ENCODE measurements at places on chromosomes 12 and 14.
A peak's percentile ranks its signal among the peaks of the same experiment; 100 is the strongest.

DNA sequence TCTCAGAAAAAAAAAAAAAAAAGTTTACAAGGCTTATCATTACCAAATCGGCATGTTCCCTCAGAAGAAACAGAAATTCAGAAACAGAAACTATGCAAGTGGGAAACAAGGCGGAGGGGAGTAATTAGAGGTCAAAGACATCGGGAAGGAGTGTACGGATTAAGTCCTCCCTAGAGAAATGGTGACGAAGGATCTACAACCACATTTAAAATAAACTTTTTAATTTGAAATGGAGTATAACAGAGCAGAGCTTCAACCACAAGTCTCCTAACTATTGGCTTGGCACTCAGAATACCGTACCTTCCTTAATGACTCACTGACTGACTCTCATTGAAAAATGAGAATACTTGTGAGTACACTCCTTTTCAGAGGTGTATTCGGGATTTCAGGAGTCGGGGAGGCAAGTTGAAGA is 908 bp downstream of the ENTPD5 start:
- H3K27me3 ChIP-seq = no peaks in the 10 kb centered on the region
- peaks cover 6% of the 10 kb centered on the region for H3K36me3 ChIP-seq
- peak overlapping the region; percentile 98 for H3K4me3 ChIP-seq
- peaks cover 5% of the 10 kb centered on the region for H3K4me1 ChIP-seq
- no peak for DNase-seq
- H3K27ac ChIP-seq = peak overlapping the region; percentile 99

GRCh38 chr12:15265875-15266274 is 44.7 kb upstream of the RERG start:
- H3K36me3 ChIP-seq = no peaks in the 10 kb centered on the region
- no peaks in the 10 kb centered on the region for H3K27me3 ChIP-seq
- no peaks in the 10 kb centered on the region for H3K4me1 ChIP-seq
- no peak for DNase-seq
- no peak overlapping the region for H3K27ac ChIP-seq
- H3K4me3 ChIP-seq = no peak overlapping the region

GRCh38 chr14:90795744-90796143 is 20.5 kb downstream of the TTC7B start:
- DNase-seq = no peak
- H3K4me1 ChIP-seq = peaks cover 13% of the 10 kb centered on the region
- H3K4me3 ChIP-seq = no peak overlapping the region
- H3K27me3 ChIP-seq = no peaks in the 10 kb centered on the region
- no peaks in the 10 kb centered on the region for H3K36me3 ChIP-seq
- H3K27ac ChIP-seq = no peak overlapping the region

GRCh38 chr14:54354968-54355641 is 41.7 kb upstream of the CDKN3 start:
- no peaks in the 10 kb centered on the region for H3K27me3 ChIP-seq
- H3K4me1 ChIP-seq = peaks cover 4% of the 10 kb centered on the region
- no peak for DNase-seq

GRCh38 chr12:31387011-31387410 is 61.1 kb upstream of the SINHCAF start:
- no peaks in the 10 kb centered on the region for H3K4me1 ChIP-seq
- H3K4me3 ChIP-seq = no peak overlapping the region
- H3K27ac ChIP-seq = no peak overlapping the region

DNA sequence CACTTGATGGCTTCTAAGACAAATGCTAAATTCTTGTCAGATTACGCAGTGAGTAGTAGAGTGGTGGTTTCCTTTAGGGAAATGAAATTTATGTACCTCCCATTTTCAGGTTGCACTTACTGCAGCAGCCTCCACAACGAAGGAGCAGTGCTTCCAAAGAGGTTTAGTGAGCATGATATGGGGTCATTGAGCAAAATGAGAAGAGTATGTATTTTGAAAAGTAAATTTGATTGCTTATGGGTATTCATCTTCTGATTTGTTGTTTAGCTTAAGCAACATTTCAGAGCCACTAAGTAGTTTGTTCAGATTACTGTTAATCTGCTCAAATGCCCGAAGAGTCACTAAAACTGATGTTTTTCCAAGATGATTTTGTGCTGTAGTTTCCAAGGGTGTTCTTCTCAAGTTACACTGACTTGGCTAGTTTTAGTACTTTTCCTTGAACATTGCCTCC is 493.6 kb downstream of the PCNX1 start:
- no peaks in the 10 kb centered on the region for H3K27me3 ChIP-seq
- H3K4me1 ChIP-seq = no peaks in the 10 kb centered on the region
- no peaks in the 10 kb centered on the region for H3K36me3 ChIP-seq
- DNase-seq = no peak
- H3K4me3 ChIP-seq = no peak overlapping the region

- H3K4me3 ChIP-seq = no peak overlapping the region
- no peaks in the 10 kb centered on the region for H3K27me3 ChIP-seq
- H3K4me1 ChIP-seq = peaks cover 6% of the 10 kb centered on the region
These were observed 20.6 kb downstream of the ARMH4 start for GRCh38 chr14:58131386-58131785.

DNA sequence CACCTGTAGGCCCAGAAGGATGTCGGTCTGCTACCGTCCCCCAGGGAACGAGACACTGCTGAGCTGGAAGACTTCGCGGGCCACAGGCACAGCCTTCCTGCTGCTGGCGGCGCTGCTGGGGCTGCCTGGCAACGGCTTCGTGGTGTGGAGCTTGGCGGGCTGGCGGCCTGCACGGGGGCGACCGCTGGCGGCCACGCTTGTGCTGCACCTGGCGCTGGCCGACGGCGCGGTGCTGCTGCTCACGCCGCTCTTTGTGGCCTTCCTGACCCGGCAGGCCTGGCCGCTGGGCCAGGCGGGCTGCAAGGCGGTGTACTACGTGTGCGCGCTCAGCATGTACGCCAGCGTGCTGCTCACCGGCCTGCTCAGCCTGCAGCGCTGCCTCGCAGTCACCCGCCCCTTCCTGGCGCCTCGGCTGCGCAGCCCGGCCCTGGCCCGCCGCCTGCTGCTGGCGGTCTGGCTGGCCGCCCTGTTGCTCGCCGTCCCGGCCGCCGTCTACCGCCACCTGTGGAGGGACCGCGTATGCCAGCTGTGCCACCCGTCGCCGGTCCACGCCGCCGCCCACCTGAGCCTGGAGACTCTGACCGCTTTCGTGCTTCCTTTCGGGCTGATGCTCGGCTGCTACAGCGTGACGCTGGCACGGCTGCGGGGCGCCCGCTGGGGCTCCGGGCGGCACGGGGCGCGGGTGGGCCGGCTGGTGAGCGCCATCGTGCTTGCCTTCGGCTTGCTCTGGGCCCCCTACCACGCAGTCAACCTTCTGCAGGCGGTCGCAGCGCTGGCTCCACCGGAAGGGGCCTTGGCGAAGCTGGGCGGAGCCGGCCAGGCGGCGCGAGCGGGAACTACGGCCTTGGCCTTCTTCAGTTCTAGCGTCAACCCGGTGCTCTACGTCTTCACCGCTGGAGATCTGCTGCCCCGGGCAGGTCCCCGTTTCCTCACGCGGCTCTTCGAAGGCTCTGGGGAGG is at the start of gene LTB4R:
Gene LTB4R, plus strand, starts transcription at position 857 of the 959 bp plus-strand sequence. CDS start 4,150 bp downstream, outside the sequence.
- DNase-seq = peak; percentile 83
- H3K27me3 ChIP-seq = no peaks in the 10 kb centered on the region
- peaks cover 7% of the 10 kb centered on the region for H3K36me3 ChIP-seq
- peaks cover 46% of the 10 kb centered on the region for H3K4me1 ChIP-seq
- H3K27ac ChIP-seq = peak within 1 kb of the TSS; percentile 96

- no peaks in the 10 kb centered on the region for H3K27me3 ChIP-seq
- peak overlapping the region; percentile 9 for H3K27ac ChIP-seq
- no peak overlapping the region for H3K4me3 ChIP-seq
- peaks cover 24% of the 10 kb centered on the region for H3K4me1 ChIP-seq
- no peaks in the 10 kb centered on the region for H3K36me3 ChIP-seq
- no peak for DNase-seq
These were observed 27.4 kb downstream of the PCNX1 start for GRCh38 chr14:70934502-70935134.

DNA sequence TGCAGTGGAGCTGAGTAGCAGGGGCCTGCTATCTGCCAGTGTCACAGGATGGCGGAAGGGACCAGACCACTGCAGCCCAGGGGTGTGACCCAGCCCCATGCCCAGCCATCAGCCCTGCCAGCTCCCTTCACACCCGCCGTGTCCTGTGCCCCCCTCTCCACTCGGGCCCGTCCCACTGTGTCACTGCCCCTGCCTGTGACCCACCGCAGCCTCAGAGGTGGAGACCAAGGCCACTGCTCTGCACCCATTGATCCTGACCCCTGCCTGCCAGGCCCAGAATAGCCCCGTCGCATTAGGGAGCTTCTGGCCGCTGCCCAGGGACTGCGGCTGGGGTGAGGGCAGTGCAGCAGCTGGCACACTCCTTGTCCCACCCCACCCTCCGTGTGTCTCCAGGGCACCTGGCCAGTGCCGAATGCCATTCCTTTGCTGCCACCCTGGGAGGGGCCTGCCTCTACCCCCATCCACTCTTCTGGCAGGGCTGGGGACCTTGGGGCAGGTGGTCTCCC is 2.1 kb upstream of the CRIP2 start:
- H3K27ac ChIP-seq = peak overlapping the region; percentile 100
- peaks cover 9% of the 10 kb centered on the region for H3K36me3 ChIP-seq
- H3K4me3 ChIP-seq = peak overlapping the region; percentile 68
- H3K4me1 ChIP-seq = peaks cover 77% of the 10 kb centered on the region

GRCh38 chr14:22478670-22479069 is 110.4 kb downstream of the DAD1 start:
- peak; percentile 53 for DNase-seq
- peaks cover 31% of the 10 kb centered on the region for H3K4me1 ChIP-seq
- no peaks in the 10 kb centered on the region for H3K27me3 ChIP-seq
- H3K36me3 ChIP-seq = no peaks in the 10 kb centered on the region
- no peak overlapping the region for H3K27ac ChIP-seq

- DNase-seq = no peak
- peaks cover 9% of the 10 kb centered on the region for H3K4me1 ChIP-seq
- no peaks in the 10 kb centered on the region for H3K27me3 ChIP-seq
- H3K27ac ChIP-seq = no peak overlapping the region
These were observed 5.0 kb upstream of the SRSF9 start for GRCh38 chr12:120474616-120474960.

- no peak for DNase-seq
- H3K4me1 ChIP-seq = no peaks in the 10 kb centered on the region
- no peaks in the 10 kb centered on the region for H3K36me3 ChIP-seq
- H3K27me3 ChIP-seq = peaks cover 27% of the 10 kb centered on the region
These were observed 5.9 kb downstream of the NGB start for GRCh38 chr14:77265187-77265515.

DNA sequence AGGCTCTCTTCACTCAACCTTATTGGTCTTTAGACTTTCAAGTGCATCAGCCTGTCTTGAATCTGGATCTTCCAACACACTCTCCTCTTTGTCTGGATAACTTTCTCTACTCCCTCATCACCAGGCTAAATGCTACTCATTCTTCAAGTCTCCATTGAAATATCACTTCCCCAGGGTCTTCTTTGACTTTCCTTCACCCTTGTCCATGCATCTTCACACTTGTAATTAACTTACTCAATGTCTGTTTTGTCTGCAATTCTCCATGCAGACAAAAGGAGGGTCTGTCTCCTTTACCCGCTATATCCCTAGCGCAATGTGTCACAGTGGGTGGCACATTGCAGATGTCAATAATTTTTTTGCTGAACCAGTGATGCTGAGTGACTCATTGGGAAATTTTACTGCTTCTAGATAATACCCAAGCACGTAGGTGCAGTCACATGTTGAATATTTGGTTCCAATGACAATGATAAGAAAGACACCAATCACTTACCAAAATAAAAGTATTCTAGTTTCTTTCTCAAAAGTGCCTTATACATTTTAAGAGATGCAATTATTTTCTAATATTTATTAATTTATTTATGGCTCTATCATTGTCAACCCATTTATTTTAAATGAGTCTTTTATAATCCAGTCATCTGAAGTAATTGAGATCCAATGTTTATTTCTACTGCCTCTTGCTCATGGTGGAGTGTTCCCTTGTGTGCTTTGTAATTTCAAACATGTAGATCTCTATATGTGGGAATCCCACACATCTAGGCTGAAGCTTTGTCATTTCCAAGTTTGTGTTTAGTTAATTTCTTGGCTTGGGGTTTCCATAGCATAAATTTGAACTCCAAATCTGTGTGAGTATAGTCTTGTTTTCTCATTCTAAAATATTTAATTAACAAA is 21.7 kb upstream of the RFC5 start:
- H3K4me3 ChIP-seq = no peak overlapping the region
- H3K4me1 ChIP-seq = no peaks in the 10 kb centered on the region
- H3K27ac ChIP-seq = no peak overlapping the region
- no peak for DNase-seq
- H3K27me3 ChIP-seq = peaks cover 13% of the 10 kb centered on the region

GRCh38 chr14:31926123-31926522 is 151.0 kb upstream of the ARHGAP5 start:
- peak overlapping the region; percentile 89 for H3K27ac ChIP-seq
- no peaks in the 10 kb centered on the region for H3K27me3 ChIP-seq
- no peak for DNase-seq
- H3K4me3 ChIP-seq = no peak overlapping the region

DNA sequence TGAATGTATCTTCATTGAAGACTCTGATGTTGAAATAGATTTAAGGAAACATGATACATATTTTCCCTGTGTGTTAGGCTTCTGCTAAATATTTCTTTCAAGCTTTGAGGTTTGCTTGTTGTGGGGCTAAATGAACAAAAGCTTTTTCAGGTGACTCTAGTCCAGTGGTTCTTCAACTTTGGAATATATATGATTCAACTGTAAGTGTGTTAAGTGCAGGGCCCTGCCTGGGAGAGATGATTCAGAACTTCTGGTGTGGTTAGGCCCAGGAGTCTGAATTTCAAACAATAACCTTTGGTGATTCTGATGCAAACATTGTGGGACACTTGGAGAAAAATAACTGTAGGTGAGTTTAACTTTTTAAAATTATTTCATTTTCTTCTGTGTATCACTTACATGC is 93.0 kb downstream of the TRHDE start:
- no peak overlapping the region for H3K27ac ChIP-seq
- no peaks in the 10 kb centered on the region for H3K4me1 ChIP-seq
- no peak overlapping the region for H3K4me3 ChIP-seq
